ENCODE measurements at places on chromosomes 5 and 9.
A peak's percentile ranks its signal among the peaks of the same experiment; 100 is the strongest.

- H3K27ac ChIP-seq = no peak overlapping the region
- DNase-seq = no peak
- H3K4me1 ChIP-seq = peaks cover 20% of the 10 kb centered on the region
- no peaks in the 10 kb centered on the region for H3K27me3 ChIP-seq
These were observed 120.5 kb upstream of the BOD1 start for GRCh38 chr5:173736923-173737412.

DNA sequence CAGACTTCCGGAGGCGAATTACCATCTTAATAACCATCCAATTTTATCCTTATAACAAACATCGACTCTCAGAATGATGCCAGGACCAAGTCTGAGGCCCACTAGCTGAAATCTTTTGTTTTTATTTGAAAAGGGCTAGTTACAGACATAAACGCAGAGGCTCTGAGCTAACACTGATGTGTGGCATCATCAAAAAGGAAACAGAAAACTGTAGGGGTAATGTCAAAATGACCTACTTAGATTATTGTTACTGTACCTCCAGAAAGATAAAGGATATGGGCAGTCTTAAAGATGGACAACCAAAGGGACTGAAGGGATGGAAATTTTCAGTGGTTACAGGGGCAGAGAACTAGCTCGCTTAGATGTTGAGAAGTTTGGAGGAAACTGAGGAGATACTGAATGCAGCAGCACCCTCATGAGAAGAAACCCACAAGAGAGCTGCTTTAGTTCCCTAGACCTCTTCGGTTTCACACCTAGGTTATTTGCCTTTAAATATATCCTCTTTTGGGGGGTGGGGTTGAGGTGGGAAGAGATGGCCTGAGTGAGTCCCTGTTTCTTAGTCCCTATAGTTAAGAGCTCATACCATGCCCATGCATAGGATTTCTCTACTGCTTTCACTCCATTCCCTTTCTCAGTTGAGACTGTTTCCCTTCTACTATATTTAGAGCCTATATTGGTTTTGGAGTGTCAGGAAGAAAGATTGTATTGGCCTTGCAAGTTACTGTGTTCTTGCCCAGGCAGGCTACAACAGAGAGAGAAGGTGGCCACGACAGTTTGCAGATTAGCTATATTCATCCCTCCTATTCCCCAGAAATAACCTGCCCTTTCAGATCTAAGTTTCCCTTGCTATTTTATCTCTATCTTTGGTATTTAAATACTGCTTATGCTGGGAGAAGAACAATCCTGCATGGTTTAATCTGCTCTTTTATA is 320.4 kb upstream of the EFNA5 start:
- no peaks in the 10 kb centered on the region for H3K4me1 ChIP-seq
- H3K27ac ChIP-seq = no peak overlapping the region
- no peaks in the 10 kb centered on the region for H3K27me3 ChIP-seq
- no peak for DNase-seq
- no peaks in the 10 kb centered on the region for H3K36me3 ChIP-seq
- no peak overlapping the region for H3K4me3 ChIP-seq

- H3K27me3 ChIP-seq = no peaks in the 10 kb centered on the region
- H3K4me3 ChIP-seq = peak overlapping the region; percentile 90
These were observed 624 bp downstream of the FBXW11 start for GRCh38 chr5:172005708-172006320.

DNA sequence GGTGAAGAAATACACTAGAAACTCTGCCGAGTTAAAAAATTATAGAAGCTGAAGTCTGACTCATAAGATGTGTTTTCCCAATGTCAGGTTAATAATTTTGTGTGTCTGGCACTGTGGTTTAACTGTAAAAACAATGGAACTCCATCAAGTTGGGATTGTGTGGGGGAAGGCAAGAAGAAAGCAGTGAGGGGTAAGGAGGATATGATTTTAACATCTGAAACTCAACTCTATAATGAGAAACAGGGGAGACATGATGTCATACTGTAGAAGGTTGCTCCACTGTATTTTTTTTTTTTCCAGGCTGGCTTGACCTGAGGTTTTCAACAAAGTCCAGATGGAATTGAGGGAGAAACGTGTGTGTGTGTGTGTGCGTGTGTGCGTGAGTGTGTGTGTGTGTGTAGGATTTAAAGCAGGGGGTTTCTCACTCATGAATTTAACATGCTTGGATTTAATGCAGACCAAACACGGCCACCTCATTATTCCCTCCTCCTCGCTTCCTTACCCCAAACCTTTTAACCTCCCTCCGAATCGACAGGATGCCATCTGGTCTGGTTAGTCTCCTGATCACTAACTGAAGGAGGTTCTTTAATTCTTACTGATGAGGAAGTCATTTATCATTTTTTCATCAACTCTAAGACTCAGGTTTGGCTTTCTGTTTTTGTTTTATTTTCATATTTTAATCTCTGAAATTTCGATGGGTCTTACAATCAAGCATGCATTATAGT is 140.2 kb upstream of the LPAR1 start:
- H3K4me3 ChIP-seq = no peak overlapping the region
- H3K27me3 ChIP-seq = no peaks in the 10 kb centered on the region
- peak; percentile 61 for DNase-seq
- H3K36me3 ChIP-seq = no peaks in the 10 kb centered on the region

DNA sequence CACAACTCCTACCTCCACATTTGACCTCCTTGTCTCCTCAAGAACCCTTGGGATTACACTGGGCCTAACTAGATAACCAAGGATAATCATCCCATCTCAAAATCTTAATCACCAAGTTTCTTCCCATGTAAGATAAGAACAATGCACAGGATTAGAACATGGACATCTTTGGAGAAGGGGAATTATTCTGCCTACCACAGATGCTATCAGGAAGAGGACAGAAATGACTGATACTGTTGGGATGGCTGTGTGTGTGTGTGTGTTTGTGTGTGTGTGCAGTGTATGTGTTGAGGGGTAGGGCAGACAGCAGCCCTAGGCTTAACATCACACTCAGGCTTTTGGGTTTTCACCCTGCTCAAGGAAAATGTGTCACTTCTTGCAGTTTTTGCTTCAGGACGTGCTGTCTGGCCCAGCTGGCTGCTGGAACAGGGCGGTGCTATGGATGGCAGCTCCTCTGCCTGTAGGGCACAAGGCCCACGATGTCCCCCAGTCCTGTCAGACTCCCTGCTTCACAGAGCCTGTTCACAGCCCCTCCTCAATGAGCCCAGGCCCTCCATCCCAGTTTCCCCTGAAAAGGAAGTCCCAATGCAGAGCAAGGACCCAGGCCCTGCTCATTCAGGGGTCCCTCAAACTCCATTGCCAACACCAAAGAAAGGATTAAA is 7.7 kb downstream of the CA9 start:
- no peak overlapping the region for H3K4me3 ChIP-seq
- DNase-seq = no peak
- H3K36me3 ChIP-seq = peaks cover 52% of the 10 kb centered on the region
- no peaks in the 10 kb centered on the region for H3K27me3 ChIP-seq

- H3K4me1 ChIP-seq = peaks cover 52% of the 10 kb centered on the region
- H3K4me3 ChIP-seq = peak overlapping the region; percentile 71
- H3K27me3 ChIP-seq = no peaks in the 10 kb centered on the region
- peak overlapping the region; percentile 17 for H3K27ac ChIP-seq
- H3K36me3 ChIP-seq = peaks cover 11% of the 10 kb centered on the region
- peak; percentile 28 for DNase-seq
These were observed 496 bp downstream of the MAPK9 start for GRCh38 chr5:180291234-180291940.

GRCh38 chr9:126652140-126652582 is 38.4 kb downstream of the LMX1B start:
- H3K36me3 ChIP-seq = no peaks in the 10 kb centered on the region
- H3K27me3 ChIP-seq = peaks cover 10% of the 10 kb centered on the region
- H3K27ac ChIP-seq = no peak overlapping the region
- no peak overlapping the region for H3K4me3 ChIP-seq
- no peak for DNase-seq

DNA sequence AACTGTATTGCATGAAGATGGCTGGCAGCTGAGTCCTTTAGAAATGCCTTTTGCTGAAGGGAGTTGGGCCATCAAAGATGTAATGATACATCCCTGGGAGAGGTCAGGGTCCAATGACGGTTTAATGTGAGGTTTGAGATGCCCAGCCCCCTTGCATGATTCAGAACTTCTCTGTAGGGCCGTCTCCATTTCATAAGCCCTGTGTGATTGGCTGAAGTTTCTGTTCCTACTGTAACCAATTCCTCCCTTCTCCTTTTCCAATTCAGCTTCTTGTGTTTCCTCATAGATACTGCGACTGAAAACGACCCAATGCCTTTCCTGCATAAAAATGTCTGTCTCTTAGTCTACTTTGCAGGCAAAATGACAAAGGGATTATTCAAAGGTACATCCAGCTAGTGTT is 47.9 kb upstream of the ST8SIA4 start:
- H3K4me3 ChIP-seq = no peak overlapping the region
- no peaks in the 10 kb centered on the region for H3K36me3 ChIP-seq
- no peaks in the 10 kb centered on the region for H3K4me1 ChIP-seq
